ENCODE measurements at places on chromosomes 4 and X. TPM values are rescaled to one million over a fixed set of nuclear protein-coding genes. Genes with fewer than 3 reads are reported as not detected.

DNA sequence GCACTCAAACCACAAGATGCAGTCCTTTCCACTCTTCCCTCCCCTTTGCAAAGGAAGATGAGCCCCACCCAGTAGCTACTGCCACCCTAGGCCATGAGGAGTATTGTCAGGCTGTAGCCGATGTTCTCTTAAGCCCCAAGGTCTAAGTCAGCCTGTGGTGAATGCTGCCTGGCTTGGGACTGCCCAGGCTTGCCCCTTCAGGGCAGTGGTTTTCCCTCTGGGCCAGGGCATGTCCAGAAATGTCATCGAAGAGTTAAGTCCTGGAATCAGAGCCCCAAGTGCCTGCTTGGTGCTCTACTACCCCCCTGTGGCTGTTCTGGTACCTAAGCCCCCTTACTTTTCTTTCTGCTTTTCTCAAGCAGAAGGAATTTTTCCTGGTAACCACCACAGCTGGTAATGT lies 11.8 kb upstream of the PGK1 start:
- no peak for DNase-seq

DNA sequence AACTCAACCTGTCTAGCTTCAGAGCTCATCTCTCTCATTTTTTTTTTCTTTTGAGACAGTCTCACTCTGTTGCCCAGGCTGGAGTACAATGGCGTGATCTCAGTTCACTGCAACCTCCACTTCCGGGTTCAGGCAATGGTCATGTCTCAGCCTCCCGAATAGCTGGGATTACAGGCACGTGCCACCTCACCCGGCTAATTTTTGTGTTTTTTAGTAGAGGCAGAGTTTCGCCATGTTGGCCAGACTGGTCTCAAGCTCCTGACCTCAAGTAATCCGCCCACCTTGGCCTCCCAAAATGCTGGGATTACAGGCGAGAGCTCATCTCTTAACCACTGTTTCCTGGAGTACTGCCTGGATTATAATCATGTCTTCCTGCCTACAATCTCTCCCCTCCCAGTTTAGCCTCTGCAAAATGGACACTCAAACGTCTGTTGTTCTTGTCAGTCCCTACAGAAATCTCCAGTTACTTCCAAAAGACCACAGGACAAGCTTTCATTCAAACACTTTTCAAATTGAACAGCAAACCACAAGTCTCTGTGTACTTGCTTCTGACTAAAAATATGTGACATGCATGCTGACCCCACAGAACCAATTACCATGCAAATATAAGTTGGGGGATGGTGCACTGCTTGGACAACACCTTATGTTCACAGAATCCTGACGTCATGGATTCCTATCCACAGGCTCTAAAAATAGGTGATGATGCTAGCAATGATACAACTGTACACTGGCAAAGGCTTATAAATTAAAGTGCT lies 137.2 kb downstream of the SH3KBP1 start:
- no peak for DNase-seq

- DNase-seq = no peak
These were observed 662 bp downstream of the APBB2 start for GRCh38 chr4:41213625-41214135.

GRCh38 chrX:147900349-147900748 lies 11.4 kb upstream of the FMR1 start:
- no peak for DNase-seq

GRCh38 chr4:61461956-61462355 lies 261.8 kb downstream of the ADGRL3 start:
- no peak for DNase-seq

GRCh38 chrX:65643531-65644052 lies 23.9 kb upstream of the MSN start:
- no peak for DNase-seq

GRCh38 chrX:133068461-133068860 lies 28.4 kb downstream of the USP26 start:
- DNase-seq = no peak

- no peak for DNase-seq
These were observed 85.4 kb downstream of the SHISA3 start for GRCh38 chr4:42482516-42483327.

DNA sequence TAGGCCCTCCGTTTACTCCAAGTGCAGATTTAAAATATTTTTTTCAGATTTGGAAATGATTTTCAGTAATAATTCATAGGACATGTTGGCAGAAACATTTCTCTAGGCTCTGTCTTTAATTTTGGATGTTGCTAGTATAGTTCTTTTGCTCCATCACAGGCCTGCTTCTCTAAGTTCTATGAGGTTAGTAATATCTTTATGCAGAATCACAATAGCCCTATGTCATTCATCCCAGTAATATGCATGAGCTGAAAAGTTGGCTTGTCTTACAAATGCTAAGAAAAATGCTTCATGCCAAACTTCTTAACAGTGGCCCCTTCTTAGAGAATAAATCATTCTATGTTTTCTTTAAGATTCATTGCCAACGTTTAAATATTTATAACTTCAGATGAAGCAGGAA lies 148.3 kb upstream of the TLL1 start:
- DNase-seq = no peak

DNA sequence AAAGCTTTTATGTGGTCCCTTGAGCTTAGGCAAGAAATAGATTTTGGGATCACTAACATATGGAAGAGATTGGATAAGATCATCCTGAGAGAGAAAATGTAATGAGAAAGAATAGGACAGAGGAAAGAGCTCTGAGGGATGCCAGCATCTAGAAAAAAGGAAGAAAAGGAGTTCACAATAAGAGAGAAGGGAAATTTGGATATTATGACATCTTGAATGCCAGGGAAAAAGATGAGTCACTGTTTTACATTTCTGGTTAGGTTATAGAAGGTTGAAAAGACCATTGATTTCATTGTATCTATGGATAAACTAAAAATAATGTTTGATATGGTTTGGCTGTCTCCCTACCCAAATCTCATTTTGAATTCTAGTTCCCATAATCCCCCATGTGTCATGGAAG lies 208.5 kb downstream of the MAD2L1 start:
- no peak for DNase-seq

GRCh38 chr4:144174401-144175067 lies 34.0 kb upstream of the GYPA start:
- DNase-seq = no peak

GRCh38 chr4:176011529-176011928 lies 54.1 kb upstream of the WDR17 start:
- no peak for DNase-seq

- no peak for DNase-seq
These were observed 291.5 kb upstream of the BOD1L1 start for GRCh38 chr4:13918991-13919441.

HSFX3 gene
- total RNA-seq = not detected

NPY2R gene
- total RNA-seq = not detected

IL13RA1 gene
- total RNA-seq = 32.0 TPM

DGKK gene
- not detected for total RNA-seq

Data from kidney epithelial cell (primary cell).